ENCODE measurements at places on chromosomes 7 and 10.

DNA sequence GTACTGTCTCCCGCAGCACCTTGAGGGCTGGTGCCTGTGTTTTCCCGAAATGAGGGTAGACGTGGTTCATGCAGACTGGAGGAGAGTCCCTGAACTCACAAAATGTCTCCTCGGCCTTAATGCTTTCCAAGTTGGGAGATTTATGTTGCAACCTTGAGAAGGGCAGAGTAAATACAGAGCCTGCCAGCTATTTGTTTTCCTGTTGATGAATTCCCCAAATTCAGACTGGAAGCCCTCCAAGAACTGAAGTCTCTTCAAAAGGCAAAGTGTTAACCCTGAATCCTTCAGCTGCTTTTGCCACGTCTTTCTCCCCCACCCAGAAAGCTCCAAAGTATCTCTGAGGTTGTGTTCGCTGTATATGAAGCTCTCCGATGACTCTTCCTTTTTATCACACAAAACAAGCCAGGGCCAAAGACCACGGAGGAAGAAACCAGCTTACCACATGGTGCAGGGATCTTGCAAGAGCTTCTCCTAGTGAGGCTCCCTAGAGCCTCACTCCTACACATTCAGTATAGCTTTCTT, 254.7 kb upstream of the NFE2L3 start:
- DNase-seq: no peak

- no peak for DNase-seq
Measured at GRCh38 chr10:19832699-19833098, 16.5 kb downstream of the PLXDC2 start.

GRCh38 chr7:127504715-127505114, 80.7 kb downstream of the GCC1 start:
- no peak for DNase-seq

- no peak for DNase-seq
Measured at GRCh38 chr10:117360994-117361667, 14.1 kb downstream of the PDZD8 start.

- no peak for DNase-seq
Measured at GRCh38 chr7:44971188-44971901, 7.5 kb downstream of the MYO1G start.

DNA sequence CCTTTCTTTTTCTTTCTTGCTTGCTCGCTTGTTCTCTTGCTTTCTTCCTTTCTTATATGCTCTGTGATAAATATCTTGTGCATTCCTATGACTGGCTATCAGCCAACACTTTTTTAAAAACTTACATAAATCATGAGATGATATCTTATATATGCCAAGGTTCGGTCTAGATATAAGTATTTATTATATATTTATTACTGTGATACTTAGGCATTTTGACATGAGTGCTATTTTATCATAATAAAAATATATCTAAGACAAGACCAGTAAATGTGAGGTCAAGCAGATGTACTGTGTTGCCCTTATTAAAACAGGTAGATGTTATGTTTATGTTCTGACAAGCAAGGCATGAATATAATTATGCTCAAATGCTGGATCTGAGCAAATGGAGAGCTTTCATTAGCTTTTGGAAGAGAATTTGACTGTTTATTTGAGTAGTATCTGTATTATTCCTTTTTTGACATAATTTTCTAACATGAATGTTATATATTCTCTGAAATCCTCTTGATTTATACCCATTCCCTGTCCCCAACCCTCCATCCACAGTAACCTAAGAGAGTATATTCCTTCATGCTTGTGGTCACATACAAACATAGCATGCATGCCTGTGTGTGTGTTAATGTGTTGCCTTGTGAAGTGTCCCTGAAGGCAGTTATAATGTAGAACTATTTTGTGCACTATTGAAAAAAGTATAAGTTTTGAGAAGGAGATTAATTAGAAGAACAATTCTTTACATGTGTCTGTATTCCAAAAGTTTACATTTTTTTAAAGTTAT, 158.0 kb downstream of the HDAC9 start:
- no peak for DNase-seq

DNA sequence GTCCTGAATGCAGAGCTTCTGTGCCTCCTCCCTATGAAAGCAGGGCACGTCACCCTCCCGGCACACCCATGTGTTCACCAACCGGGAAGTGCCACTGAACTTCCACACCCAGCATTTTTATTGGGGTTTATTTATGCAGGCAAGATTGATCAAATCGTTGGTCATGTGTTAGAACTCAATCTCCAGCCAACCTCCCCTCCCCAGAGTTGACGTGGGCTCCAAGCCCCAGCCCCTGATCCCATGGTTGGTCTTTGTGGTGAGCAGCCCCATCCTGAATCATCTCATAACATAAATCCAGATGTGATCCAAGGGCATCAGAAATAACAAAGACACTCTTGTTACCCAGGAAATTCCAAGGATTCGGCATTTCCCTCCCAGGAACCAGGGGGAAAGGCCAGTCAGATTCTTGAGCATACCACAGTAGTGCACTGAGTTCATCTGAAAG, 151.2 kb downstream of the TPST1 start:
- no peak for DNase-seq

- no peak for DNase-seq
Measured at GRCh38 chr10:133537546-133538545, 10.7 kb downstream of the CYP2E1 start.

DNA sequence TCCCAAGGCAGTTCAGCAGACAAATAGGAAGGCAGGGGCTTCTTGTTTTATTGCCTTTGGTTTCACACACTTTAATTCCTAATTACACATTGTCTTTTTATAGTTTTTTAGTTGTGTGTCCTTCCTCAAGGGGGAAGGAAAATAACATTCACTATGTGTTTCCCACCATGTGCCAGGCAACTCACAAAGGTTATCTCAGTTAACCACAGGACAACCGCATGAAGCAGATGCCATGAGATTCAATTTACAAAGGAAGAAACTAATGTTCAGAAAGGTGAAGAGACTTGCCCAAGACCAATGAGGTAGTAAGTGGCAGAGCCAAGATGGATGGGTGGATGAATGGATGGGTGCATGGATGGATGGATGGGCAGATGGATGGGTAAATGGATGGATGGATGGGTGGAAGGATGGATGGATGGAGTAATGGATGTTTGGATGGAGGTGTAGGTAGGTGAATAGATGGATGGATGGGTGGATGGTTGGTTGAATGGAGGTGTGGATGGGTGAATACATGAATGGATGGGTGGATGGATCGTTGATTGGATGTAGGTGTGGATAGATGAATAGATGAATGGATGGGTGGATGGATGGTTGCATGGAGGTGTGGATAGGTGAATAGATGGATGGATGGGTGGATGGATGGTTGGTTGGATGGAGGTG, 77.9 kb downstream of the ARHGAP22 start:
- no peak for DNase-seq
